Putamen (tissue), 1 donor: ENCODE measurements at places on chromosomes 2 and 18.

DNA sequence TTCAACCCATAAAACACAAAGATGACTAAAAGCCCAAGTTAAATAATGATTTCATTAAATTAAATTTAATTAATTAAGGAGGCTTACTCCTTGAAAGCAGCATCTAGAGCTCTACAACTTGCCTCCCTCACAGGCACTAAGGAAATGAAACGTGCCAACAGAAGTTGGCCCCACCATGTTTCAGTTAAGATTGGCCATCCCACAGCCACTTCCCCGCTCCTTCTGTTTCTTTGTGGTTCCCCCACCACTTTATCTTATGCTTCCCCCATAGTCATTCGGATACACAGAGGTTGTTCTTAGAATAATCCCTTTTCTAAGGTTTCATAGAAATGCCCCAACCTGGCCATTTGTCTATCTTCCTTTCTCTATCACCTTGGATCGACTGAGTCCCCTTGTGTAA is 101.6 kb upstream of the RIOK3 start:
- DNase-seq: no peak

- no peak for DNase-seq
Observed at GRCh38 chr2:175154661-175155082, 13.3 kb downstream of the ATF2 start.

- DNase-seq: no peak
Observed at GRCh38 chr2:109162999-109163398, 34.0 kb downstream of the SH3RF3 start.

DNA sequence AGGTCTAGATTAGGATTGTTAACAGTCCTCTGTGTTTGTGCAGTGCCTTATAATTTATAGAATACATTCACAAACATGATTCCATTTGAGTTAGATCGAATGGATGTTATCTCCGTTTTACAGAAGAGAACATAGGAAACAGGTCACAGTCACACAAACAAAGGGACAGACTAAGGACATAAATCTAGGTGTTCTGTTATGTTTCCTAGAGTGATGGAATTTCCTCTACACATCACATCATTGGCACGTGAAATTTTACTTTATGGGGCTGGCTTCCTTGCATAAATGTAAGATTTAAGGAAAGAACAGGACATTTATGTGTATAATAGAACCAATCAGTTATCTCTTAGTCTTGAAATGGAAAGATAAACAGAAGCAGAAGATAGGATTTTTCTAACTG is 6.4 kb downstream of the TRIM54 start:
- no peak for DNase-seq
